Mesothelial cell of epicardium (in vitro differentiated cells): ENCODE measurements at places on chromosomes 4 and X. TPM values are rescaled to one million over a fixed set of nuclear protein-coding genes. Genes with fewer than 3 reads are reported as not detected.

DNA sequence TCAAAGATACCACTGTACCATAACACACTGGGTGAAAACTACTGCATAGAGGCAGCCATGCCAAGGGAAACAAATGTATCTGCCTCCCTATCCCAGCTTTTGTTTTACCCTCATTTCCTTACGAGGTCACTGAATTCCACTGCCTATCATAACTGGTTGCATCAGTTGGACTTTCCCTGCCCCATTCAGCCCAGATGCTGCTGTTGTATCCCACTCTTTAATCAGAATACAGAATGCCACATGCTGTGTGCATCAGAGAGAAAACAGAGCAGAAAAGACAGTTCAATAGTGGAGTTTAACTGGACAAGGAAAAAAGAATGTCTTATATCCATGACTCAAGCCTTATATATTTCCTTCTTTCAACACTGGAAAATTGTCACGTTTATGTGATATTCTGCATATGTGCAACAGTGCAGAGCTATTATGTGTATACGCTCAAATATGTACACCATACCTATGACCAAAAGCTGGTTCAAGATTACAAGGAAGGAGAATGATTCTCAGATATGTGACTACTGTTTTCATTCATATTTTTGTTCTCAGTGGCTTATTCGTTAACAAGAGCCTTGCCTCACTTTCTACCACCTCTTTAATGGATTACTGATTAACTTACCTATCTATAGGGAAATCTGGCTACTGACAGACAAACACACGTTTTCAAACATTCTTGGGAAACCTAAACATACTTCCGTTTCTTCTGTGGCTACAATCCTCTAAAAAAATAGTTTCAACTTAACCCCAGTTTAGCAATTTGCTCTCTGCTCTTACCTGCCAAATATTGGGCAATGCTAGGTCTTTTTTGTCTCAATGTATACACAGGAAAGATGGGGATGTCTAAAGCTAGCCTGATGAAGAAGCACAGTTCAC lies 378.9 kb downstream of the SMARCA1 start:
- H3K4me3 ChIP-seq, result no peak overlapping the region
- H3K27me3 ChIP-seq, result no peaks in the 10 kb centered on the region
- no peak overlapping the region for H3K27ac ChIP-seq
- H3K36me3 ChIP-seq, result no peaks in the 10 kb centered on the region
- DNase-seq, result no peak

GRCh38 chr4:110119880-110120279 lies 78.5 kb downstream of the ELOVL6 start:
- DNase-seq, result no peak
- H3K4me1 ChIP-seq, result peaks cover 23% of the 10 kb centered on the region
- peak overlapping the region; percentile 18 for H3K4me3 ChIP-seq
- no peaks in the 10 kb centered on the region for H3K27me3 ChIP-seq
- peaks cover 5% of the 10 kb centered on the region for H3K36me3 ChIP-seq
- peak overlapping the region; percentile 89 for H3K27ac ChIP-seq

Gene PPEF1
- 0.54 to 1.2 TPM (median 0.78 TPM) in 3 replicates for total RNA-seq

Gene NALF2
- 0.05 to 0.11 TPM in 2 of 3 replicates, not detected in the other for total RNA-seq

- peak overlapping the region; percentile 78 for H3K4me3 ChIP-seq
- H3K27me3 ChIP-seq, result peaks cover 11% of the 10 kb centered on the region
- H3K36me3 ChIP-seq, result peaks cover 3% of the 10 kb centered on the region
- peaks cover 17% of the 10 kb centered on the region for H3K4me1 ChIP-seq
- H3K27ac ChIP-seq, result peak overlapping the region; percentile 0
Observed at GRCh38 chr4:41256131-41256739, 493 bp upstream of the UCHL1 start.

Gene FAM184B
- 0.04 TPM in 2 of 3 replicates, not detected in the other for total RNA-seq

Gene GUCY1B1
- total RNA-seq, result 17.1 to 18.6 TPM (median 17.4 TPM) in 3 replicates

- H3K27me3 ChIP-seq, result peaks cover 92% of the 10 kb centered on the region
- H3K4me1 ChIP-seq, result peaks cover 5% of the 10 kb centered on the region
- H3K36me3 ChIP-seq, result no peaks in the 10 kb centered on the region
- no peak overlapping the region for H3K4me3 ChIP-seq
Observed at GRCh38 chrX:83511208-83511607, 3.1 kb downstream of the POU3F4 start.

Gene NWD2
- 0.02 TPM in 2 of 3 replicates, not detected in the other for total RNA-seq

- peaks cover 19% of the 10 kb centered on the region for H3K4me1 ChIP-seq
- no peak overlapping the region for H3K27ac ChIP-seq
- no peak overlapping the region for H3K4me3 ChIP-seq
- H3K27me3 ChIP-seq, result peaks cover 3% of the 10 kb centered on the region
- no peaks in the 10 kb centered on the region for H3K36me3 ChIP-seq
Observed at GRCh38 chr4:38192516-38192915, 232.3 kb downstream of the PTTG2 start.

- no peaks in the 10 kb centered on the region for H3K27me3 ChIP-seq
- H3K4me1 ChIP-seq, result no peaks in the 10 kb centered on the region
- H3K36me3 ChIP-seq, result peaks cover 11% of the 10 kb centered on the region
- H3K27ac ChIP-seq, result no peak overlapping the region
- H3K4me3 ChIP-seq, result no peak overlapping the region
Observed at GRCh38 chrX:154033848-154034247, 14.1 kb upstream of the IRAK1 start.

DNA sequence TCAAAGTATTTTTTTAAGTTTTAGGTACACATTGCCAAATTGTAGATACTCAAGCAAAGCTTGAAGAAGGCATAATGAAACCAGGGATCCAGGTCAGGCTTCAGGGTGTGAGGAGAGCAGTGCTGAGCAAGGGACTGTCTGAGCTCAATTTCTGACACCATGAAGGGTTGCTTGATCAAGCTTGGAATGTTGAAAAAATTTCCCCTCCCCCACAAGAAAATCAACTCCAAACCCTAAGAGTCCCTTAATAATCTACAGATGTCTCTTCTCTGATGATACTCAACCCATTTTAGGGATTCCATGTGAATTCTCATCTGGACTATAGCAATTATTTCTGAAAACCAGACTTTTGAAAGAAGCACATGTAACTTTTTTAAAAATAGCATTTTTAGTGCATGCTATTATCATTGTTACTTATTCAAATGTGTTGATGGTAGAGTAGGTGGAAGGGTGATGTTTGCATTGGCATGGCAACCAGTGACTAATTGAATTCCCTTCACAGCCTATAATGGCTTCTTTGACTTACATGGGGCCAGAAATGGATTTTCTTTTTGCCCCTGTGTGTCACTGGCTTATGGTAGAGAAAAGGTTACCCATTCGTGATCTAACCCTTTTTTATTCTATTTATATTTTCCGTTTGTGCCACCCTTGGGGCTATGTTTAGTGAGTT lies 252.0 kb downstream of the FBXW7 start:
- no peak overlapping the region for H3K27ac ChIP-seq
- no peak overlapping the region for H3K4me3 ChIP-seq
- no peaks in the 10 kb centered on the region for H3K27me3 ChIP-seq
- peaks cover 11% of the 10 kb centered on the region for H3K4me1 ChIP-seq
- DNase-seq, result no peak
- no peaks in the 10 kb centered on the region for H3K36me3 ChIP-seq

DNA sequence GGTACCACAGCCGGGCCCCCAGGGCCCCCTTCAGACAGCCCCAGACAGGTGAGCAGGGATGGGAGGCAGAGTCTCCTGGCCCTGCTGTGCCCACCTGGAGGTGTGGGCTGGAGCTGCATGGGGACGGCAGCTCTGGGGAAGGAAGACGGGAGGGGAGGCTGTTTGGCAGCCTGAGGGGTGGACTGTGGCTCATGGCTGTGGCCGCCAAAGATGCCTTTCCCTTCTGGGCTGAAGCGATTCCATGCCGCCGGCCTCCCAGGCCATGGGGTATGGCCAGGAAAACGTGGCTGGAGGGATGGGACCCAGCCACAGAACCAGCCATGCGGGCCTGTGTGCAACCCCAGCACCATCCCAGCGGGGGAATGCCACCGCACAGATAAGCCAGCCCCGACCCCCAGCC lies 65.7 kb downstream of the FAM53A start:
- H3K36me3 ChIP-seq, result no peaks in the 10 kb centered on the region
- H3K27ac ChIP-seq, result no peak overlapping the region
- DNase-seq, result no peak
- H3K4me3 ChIP-seq, result no peak overlapping the region
- no peaks in the 10 kb centered on the region for H3K27me3 ChIP-seq
- H3K4me1 ChIP-seq, result no peaks in the 10 kb centered on the region

DNA sequence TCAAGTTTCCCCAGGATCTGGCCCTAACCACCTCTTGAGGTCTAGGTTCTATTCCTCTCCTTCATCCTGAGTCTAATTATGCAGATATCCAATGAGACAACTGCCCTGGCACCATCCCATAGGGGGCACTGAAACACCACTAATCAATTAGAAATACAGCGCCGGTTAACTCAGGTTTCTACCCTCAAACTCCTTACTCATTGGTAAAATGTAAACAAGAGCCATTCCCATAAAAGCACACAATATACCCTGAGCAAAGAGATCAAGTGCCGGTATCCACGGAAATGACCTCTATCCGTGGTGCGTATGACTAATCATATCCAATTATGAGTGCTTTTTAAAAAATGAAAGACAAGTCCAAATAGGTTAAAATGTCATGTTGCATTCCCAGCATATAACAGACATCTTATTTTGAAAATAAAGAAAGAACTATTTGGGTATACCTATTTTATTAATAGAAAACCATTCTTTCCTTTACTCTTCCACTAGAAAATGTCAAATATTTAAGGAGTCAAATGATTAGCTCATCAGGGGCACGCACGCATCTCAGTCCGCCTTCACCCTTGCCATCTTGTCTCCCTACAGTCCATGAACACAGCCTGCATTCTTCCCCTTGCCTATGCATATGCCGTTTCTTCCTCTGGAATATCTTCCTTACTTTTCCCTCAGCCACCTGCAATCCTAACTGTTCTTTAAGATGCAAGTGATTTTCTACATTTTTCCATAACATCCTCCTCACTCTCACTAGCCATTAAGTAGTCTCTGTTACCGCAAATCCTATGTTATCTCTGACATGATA lies 141.1 kb downstream of the MAML3 start:
- H3K4me3 ChIP-seq, result no peak overlapping the region
- H3K4me1 ChIP-seq, result peaks cover 8% of the 10 kb centered on the region
- DNase-seq, result no peak
- H3K27me3 ChIP-seq, result no peaks in the 10 kb centered on the region
- no peak overlapping the region for H3K27ac ChIP-seq

GRCh38 chr4:74308215-74308614 lies at the start of gene EPGN:
Gene EPGN, plus strand, starts transcription at chr4:74308470. Its CDS starts 64 bp downstream, at chr4:74308534.
- no peaks in the 10 kb centered on the region for H3K27me3 ChIP-seq
- no peaks in the 10 kb centered on the region for H3K36me3 ChIP-seq
- peaks cover 20% of the 10 kb centered on the region for H3K4me1 ChIP-seq
- H3K4me3 ChIP-seq, result peak within 1 kb of the TSS; percentile 46
- no peak for DNase-seq

- H3K27me3 ChIP-seq, result peaks cover 13% of the 10 kb centered on the region
- H3K4me3 ChIP-seq, result no peak overlapping the region
- no peaks in the 10 kb centered on the region for H3K36me3 ChIP-seq
- H3K4me1 ChIP-seq, result peaks cover 11% of the 10 kb centered on the region
- no peak for DNase-seq
Observed at GRCh38 chr4:7309181-7309580, 116.8 kb downstream of the SORCS2 start.

Gene PKD2
- 63.3 to 65.7 TPM (median 65.5 TPM) in 3 replicates for total RNA-seq

Gene PHKA1
- 12.9 to 13.6 TPM (median 13.0 TPM) in 3 replicates for total RNA-seq

DNA sequence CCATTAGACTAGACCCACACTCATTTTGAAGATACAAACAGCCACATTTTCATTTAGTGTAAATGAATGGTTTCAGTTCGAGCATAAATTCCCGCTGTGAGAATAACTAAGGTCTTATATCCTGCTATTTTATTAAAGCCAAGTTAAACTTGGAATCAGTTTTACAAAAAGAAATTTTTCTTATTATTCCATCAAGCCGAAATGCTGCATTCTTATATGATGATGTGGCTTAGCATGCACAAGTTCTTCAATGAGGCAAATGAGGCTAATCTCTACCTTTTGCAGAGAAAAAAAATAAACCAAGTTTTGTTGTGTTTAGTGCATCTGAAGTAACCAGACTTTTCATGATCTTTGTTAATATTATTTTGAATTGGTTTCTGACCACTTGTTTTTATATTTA lies 953.9 kb upstream of the PCDH10 start:
- no peaks in the 10 kb centered on the region for H3K4me1 ChIP-seq
- no peaks in the 10 kb centered on the region for H3K27me3 ChIP-seq
- H3K27ac ChIP-seq, result no peak overlapping the region
- DNase-seq, result no peak

DNA sequence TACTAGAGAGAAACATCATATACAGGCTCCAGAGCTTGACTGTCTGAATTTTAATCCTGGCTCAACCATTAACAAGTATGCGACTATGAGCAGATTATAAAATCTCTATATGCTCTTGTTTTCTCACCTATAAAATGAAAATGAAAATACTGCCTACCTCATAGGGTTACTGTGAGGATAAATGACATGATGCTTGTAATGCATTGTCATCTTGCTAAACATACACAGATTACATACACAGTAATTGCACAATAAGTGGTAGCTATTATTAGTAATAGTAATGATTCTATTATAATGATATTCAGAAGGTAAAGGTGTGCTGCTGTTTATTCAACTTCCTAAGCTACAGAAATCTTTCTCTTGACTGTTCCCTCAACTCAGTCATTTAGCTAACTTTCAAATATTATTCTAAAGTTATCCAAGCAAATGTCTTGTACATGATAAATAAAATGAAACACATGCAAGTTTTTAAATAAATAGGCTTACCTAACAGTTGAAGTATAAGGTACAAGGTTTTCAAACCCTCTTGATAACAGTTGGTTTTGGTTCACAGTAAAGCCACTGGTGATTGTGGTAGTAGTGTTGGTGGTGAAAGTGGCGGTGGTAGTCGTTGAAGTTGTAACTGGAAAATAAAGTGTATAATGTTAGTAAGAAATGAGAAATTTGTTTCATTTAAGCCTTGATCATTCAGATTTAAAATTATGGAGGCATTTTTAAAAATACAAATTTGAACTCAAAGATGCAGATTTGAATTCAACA lies 38.9 kb downstream of the NUP62CL start:
- H3K4me3 ChIP-seq, result no peak overlapping the region
- H3K4me1 ChIP-seq, result no peaks in the 10 kb centered on the region
- no peak overlapping the region for H3K27ac ChIP-seq
- DNase-seq, result no peak
- H3K27me3 ChIP-seq, result no peaks in the 10 kb centered on the region

GRCh38 chr4:1207603-1208265 lies 35.4 kb upstream of the SPON2 start:
- H3K27ac ChIP-seq, result peak overlapping the region; percentile 59
- H3K4me3 ChIP-seq, result no peak overlapping the region
- no peaks in the 10 kb centered on the region for H3K27me3 ChIP-seq
- DNase-seq, result no peak
- peaks cover 6% of the 10 kb centered on the region for H3K4me1 ChIP-seq

DNA sequence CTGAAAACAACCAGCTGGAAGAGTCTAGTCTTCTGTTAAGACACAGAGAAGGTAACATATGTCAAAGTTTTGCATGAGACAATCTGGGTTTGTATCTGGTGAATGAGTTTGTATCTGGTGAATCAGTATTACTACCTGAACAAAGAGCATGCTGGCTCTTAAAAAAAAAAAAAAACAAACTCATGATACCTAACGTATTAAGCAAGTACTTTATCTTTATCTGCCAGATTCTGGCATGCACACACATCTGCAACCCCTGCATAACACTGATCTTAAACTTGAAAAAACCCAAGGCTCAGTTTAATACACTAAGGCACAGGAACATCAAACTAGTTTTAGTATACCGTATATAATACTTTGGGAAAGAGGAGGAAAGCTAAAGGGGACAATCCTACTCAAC lies 5.8 kb downstream of the YTHDC1 start:
- no peak for DNase-seq
- no peaks in the 10 kb centered on the region for H3K27me3 ChIP-seq
- H3K4me3 ChIP-seq, result no peak overlapping the region
- H3K4me1 ChIP-seq, result peaks cover 54% of the 10 kb centered on the region
- peaks cover 4% of the 10 kb centered on the region for H3K36me3 ChIP-seq
- H3K27ac ChIP-seq, result peak overlapping the region; percentile 58
